ENCODE measurements at places on chromosomes 2 and 18.

DNA sequence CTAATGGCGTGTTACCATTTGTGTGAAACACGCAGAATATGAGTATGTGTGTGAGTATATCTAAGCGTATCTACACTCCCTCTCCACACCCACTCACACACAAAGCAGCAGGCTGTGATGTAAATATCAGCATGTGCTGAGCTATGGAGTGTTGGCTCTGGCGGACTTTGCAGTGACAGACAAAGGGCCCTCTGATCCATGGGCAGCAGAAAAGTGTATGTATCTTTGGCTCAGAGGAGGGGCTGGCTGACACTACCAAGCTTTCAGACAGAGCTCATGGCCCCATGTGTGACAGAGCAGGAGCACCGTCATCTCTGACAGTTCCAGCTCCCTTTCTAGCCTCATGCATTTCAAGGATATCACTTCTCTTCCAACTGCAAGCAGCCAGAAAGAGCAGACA is 57.2 kb upstream of the ASB18 start:
- DNase-seq, result no peak

DNA sequence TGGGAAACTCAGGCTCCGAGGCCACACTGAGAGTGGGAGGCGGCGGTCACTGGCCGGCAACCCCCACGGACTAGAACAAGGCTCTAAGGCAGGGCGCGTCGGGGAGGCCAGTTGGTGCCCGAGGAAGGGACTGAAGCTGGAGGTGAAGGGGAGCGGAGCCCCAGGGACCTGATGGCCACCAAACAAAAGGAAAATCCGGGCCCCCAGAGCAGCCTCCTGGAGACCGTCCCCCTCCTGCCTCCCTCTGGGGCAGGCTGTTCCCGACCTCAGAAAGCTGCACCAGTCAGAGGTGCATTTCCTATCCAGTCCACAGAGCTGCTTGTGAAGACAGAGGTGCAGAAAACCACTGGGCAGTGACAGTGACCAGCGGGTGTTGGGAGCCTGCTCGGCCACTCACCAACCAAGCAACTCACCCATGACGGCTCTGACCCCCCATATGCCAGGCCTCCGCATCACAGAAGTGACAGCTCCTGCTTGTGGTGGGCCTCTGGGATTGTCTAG is 172.7 kb downstream of the TWIST2 start:
- DNase-seq, result no peak

GRCh38 chr2:229169751-229170150 is 101.3 kb downstream of the PID1 start:
- no peak for DNase-seq

DNA sequence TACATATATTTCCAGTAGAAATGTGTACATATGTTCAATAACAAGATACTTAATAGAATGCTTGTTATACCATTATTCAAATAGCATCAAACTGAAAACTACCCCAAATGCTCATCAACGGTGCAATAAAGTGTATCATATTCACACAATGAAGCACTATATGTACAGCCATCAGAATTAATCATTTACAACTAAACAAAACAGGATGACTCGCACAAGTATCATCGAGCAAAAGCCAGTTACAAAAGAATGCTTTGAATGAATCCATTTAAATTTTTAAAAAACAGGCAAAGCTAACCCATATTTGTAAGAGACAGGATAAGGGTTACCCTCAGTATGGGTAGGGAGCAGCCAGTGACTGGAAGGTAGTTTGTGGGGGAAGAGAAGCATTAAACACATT is 132.8 kb upstream of the PDE1A start:
- DNase-seq, result no peak

GRCh38 chr2:57141269-57141668 is 905.3 kb upstream of the VRK2 start:
- DNase-seq, result no peak

DNA sequence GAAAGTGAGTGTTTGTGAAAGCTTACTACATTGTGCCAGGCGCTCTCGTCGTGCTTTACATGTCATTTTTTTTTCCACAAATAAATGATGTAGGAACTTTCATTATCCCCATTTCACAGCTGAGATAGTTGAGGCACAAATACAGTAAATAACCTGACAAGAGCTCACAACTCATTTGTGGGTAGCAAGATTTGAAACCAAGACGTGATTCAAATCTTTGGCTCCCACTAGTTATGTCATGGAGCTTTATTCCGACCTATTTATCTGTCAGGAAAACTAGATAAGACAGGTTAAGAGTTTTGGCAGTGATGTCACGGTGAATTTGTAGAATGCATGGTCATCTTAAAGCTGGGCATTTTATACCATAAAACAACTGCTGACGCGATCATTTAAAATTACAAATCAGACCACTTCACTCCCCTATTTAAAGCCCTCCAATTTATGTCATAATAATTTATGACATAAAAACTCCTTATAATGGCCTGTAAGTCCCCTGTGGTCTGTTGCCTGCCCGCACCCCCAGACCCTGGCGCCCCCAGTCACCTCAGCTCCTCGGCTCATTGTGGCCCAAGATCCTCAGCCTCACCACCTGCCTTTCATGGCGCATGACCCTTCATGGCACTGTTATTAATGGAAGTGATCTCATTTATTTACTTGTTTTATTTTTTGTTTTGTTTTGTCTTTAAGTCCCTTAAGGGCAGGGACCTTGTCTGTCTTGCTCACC is 678 bp upstream of the ZNF24 start:
- no peak for DNase-seq

DNA sequence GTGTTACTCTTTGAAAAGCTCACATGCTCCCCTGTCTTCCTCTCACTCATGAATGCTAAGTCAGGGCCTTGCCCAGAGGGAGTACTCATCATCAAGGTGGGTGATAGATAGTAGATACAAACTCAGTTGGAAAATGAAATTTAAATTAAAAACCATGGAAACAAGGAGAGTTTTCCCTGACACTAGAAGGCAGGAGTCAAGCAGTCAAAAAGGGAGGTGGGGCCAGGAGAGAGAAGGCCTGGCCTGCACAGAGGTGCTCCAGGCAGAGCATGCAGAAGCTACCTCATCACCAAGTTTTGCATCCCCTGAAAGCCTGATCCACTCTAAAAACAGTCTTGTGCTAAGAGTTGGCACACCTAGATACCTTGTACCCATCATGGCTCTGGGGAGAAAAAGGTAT is 143.7 kb downstream of the MYO5B start:
- DNase-seq, result peak; percentile 20

Measured in NCI-H1694 treated with DMSO at 0.1 percent for 48 hours (cell line).